ENCODE measurements at places on chromosomes 2 and 18.
A peak's percentile ranks its signal among the peaks of the same experiment; 100 is the strongest.

DNA sequence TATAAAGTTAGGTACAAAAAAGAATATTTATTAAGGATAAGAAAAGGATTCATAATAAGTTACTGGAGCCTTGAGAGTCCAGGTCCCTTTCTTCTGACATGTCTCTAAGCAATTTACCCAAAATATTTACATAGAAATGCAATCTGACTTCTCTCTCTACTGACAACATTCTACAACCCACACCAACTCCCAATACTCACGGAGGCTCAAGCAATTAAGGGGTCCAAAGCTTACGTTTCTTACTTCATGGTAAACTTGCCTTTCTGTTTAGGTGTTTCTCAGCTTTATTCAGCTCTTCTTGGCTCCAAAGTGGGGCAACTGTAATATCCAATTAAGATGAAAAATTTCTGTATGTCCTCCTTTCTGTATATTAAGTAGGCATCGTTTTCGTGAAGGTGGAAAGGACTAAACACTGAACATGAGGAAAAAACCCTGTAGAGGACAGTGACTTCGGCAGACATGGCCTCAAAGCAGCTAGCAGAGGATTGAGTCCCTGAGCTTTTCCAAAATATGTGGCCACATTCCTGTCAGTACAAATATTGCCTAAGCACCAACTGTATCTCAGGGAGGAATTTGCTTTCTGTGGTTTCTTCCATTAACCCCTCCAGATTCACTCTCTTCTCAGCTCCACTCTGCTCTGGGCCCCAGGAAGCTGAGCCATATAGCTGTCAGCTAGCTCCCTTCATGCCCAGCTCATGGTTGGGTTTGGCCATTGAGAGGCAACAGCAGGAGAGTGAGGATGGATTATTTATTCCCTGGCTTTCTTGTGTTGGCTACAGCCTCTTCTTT is 67.9 kb upstream of the GLS start:
- DNase-seq: no peak

GRCh38 chr2:59816075-59816474 is 737.4 kb downstream of the BCL11A start:
- no peak for DNase-seq

GRCh38 chr2:41194230-41194629 is 742.3 kb upstream of the SLC8A1 start:
- DNase-seq: peak; percentile 34

DNA sequence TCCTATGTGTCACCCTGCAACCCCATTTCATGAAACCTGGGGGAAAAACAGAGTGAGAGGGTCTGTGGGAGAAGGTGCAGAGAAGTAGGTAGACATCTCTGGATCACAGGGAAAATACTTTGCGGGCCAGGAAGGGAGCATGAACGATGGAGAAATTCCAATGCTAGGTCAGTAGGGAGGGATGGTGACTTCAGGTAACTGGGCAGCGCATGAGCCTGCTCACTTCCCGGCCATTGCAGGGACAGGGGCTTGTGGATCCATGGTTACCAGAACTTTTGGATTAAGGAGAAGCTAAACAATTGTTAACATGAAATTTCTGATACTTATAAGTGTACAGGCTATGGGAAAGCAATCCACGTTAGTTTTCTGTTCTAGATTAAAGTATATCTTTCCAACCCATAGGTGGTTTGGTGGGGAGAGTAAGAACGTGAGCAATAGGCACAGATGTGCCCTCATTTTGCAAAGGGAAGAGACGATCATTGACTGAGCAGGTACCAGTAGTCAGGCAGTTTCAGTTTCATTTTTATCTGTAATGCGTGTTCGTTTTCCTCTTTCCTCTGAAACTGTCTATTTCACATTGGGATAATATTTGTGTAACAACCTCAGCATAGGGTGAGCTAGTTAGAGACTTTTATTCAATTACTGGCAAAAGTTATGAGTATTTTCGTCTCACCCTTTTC is 65.0 kb downstream of the NYAP2 start:
- DNase-seq: no peak

DNA sequence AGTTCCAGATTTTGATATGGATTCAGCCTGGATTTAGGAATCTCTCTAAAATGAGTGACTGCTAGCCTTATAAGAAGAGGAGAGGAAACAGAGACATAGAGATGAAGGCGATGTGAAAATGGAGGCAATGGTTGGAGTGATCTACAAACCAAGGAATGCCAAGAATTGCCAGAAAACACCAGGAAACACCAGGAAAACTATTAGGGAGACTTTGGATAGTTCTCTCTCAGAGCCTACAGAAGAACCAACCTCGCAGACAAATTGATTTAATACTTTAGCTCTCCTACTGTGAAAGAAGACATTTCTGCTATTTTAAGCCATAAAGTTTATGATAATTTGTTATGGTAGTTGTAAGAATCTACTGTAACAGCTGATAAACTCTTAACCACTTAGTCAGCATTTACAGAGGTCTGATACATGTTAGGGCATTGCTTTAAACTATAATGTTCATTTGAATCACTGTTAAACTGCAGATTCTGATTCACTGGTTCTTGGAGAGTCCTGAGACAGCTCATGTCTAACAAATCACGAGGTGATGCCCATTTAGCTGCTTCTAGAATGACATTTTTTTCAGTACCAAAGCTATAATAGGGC is 1702.6 kb upstream of the LRRTM1 start:
- no peak for DNase-seq

GRCh38 chr2:196487417-196487816 is 152.1 kb upstream of the CCDC150 start:
- DNase-seq: no peak

GRCh38 chr2:26905341-26906198 is 57.6 kb downstream of the DPYSL5 start:
- no peak for DNase-seq

Measured in heart left ventricle (tissue), 16 donors.